Activated naive CD8-positive, alpha-beta T cell treated with anti-CD3 and anti-CD28 coated beads for 36 hours (primary cell): ENCODE measurements at places on chromosomes 6 and 20. TPM values are rescaled to one million over a fixed set of nuclear protein-coding genes. Genes with fewer than 3 reads are reported as not detected.

Gene RBBP8NL
- not detected for total RNA-seq

Gene OPN5
- not detected for total RNA-seq

Gene RGS17
- not detected for total RNA-seq

Gene BTBD9
- total RNA-seq: 7.0 TPM

Gene NKAIN4
- total RNA-seq: not detected

Gene SLC22A2
- total RNA-seq: not detected

Gene STK35
- total RNA-seq: 19.1 TPM

Gene CHRNA4
- not detected for total RNA-seq

Gene LAMP5
- not detected for total RNA-seq

Gene B3GAT2
- total RNA-seq: not detected

DNA sequence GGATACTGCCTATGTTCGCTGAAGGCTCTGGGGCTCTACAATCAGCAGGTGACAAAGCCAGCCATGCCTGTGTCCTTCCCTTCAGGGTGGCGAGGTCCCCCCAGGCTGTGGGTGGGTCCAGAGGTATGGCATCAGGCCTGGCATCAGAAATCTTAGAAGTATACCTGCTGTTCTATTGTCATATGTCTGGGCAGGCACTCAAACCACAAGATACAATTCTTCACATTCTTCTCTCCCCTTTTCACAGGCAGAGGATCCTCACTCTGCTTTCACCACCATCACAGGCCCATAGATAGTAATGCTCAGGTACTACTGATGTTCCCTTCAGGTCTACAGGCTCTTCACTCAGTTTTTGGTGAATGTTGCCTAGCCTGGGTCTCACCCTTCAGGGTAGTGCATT lies 1180.0 kb upstream of the CITED2 start:
- DNase-seq: no peak
- no peaks in the 10 kb centered on the region for H3K36me3 ChIP-seq
- H3K27ac ChIP-seq: no peak overlapping the region
- peaks cover 4% of the 10 kb centered on the region for H3K27me3 ChIP-seq
- no peak overlapping the region for H3K4me3 ChIP-seq

GRCh38 chr6:130132286-130132701 lies 90.5 kb downstream of the SAMD3 start:
- peak overlapping the region; percentile 88 for H3K27ac ChIP-seq
- peak; percentile 39 for DNase-seq
- H3K36me3 ChIP-seq: peaks cover 36% of the 10 kb centered on the region
- peak overlapping the region; percentile 64 for H3K4me3 ChIP-seq
- no peaks in the 10 kb centered on the region for H3K27me3 ChIP-seq

GRCh38 chr6:79372757-79373156 lies 138.3 kb upstream of the HMGN3 start:
- DNase-seq: no peak
- peaks cover 3% of the 10 kb centered on the region for H3K4me1 ChIP-seq

DNA sequence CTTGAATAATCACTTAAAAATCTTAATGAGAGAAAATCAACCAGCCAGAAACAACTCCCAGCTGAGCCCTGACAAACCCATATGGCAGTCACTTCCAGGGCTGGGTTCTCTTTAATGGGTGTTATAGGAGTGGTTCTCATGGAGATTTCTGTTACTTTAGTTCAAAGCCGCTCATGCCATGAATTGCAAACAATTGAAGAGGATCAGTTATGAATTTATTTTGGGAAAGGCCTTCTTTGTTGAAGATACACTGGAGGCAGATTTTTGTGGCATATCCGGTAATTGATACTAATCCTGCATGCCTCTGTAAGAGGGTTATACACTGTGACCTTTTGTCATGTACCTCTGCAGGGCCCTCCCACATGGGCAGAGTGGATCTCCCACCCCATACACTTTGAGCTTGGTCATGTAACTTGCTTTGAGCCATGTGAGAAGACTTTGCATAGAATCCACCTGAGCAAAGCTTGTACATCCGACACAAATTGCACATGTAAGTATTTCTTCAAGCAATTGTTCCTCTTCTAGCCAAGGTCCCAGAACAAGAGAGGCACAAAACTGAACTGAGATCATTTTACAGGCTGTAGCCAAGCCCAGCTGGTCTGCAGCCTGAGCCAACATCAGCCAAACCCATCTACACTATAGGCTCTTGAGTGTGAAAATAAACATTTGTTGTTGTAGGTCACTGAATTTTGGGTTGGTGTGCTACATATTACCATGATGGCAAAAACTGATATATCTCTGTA lies 492.3 kb downstream of the PREX1 start:
- H3K4me1 ChIP-seq: no peaks in the 10 kb centered on the region
- no peak for DNase-seq
- H3K4me3 ChIP-seq: no peak overlapping the region
- H3K36me3 ChIP-seq: no peaks in the 10 kb centered on the region

DNA sequence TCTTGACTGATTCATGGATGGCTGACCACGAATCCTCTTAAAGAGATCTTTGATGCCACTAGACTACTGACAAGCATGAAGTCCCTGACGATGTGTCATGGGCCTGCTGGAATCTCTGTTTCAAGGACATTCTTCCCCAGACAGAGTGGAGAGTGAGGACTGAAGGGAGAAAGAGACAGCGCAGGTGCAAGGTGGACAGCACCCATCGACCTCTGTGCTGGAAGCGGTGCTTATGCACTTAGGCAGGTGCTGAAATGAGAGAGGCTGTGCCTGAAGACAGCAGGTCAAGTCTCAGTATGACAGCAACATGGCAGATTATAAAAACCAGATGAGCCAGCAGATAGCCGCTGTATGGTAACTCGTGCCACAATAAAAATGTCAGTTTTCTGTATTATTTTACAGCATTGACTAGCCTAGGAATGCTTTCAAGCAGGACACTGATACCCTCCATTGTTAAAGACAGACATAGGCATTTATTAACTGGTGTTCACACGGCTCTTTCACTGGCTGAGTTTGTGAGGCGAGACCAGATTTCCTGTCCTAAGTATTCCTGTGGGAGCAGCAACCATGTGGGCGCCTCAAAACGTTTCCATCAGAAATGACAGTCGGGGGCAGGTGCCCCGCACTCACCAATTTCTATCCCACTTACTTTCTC lies 47.5 kb downstream of the FOXC1 start:
- H3K27me3 ChIP-seq: no peaks in the 10 kb centered on the region
- H3K4me1 ChIP-seq: no peaks in the 10 kb centered on the region
- peaks cover 2% of the 10 kb centered on the region for H3K36me3 ChIP-seq
- H3K4me3 ChIP-seq: no peak overlapping the region

- H3K27ac ChIP-seq: no peak overlapping the region
- H3K36me3 ChIP-seq: no peaks in the 10 kb centered on the region
- no peaks in the 10 kb centered on the region for H3K27me3 ChIP-seq
Measured at GRCh38 chr6:44727651-44728630, 340.4 kb downstream of the CDC5L start.

GRCh38 chr6:42692137-42692911 lies 30.1 kb downstream of the PRPH2 start:
- peak overlapping the region; percentile 41 for H3K4me3 ChIP-seq
- H3K36me3 ChIP-seq: peaks cover 28% of the 10 kb centered on the region
- peaks cover 45% of the 10 kb centered on the region for H3K4me1 ChIP-seq
- no peaks in the 10 kb centered on the region for H3K27me3 ChIP-seq
- peak; percentile 41 for DNase-seq

DNA sequence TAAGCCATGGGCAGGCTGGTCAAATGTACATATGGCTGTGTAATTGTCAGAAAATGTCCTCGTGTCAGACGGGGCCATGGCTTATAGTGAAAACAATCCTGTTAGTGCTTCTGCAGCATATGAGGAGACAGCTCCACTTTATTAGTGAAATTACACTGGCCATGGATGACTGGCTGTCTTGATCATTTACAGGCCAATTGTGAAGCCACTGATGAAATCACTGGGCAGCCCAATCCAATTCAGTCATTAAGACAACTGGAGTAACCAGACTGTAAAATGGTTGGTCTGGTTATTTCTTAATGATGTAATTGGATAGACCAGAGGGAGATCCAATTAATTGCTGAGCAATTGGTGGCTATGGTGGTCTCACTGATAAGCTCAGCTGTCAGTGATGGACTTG lies 749.5 kb downstream of the KIF16B start:
- DNase-seq: no peak
- no peaks in the 10 kb centered on the region for H3K27me3 ChIP-seq
- H3K36me3 ChIP-seq: no peaks in the 10 kb centered on the region

DNA sequence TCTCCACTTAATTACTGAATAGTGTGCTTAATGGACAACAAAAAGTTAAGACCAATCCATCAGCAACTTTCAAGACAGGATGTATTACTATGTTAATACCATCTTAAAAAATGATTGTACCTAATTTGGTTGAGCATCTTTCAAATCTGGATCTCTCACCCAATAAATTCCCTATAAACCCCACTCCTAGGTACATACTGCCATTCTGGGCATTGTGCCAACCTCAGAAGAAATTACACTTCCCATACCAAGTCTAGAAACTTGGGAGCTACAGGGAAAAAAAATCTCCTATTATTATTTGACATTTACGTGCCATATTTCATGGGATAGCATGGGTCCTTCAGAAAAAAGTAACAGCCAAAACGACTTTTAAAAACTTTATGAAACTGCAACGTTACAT lies 5.1 kb downstream of the SYNCRIP start:
- no peak for DNase-seq
- H3K4me1 ChIP-seq: peaks cover 61% of the 10 kb centered on the region
- H3K4me3 ChIP-seq: peak overlapping the region; percentile 34
- peaks cover 74% of the 10 kb centered on the region for H3K36me3 ChIP-seq
- peaks cover under 1% of the 10 kb centered on the region for H3K27me3 ChIP-seq
- H3K27ac ChIP-seq: peak overlapping the region; percentile 38

DNA sequence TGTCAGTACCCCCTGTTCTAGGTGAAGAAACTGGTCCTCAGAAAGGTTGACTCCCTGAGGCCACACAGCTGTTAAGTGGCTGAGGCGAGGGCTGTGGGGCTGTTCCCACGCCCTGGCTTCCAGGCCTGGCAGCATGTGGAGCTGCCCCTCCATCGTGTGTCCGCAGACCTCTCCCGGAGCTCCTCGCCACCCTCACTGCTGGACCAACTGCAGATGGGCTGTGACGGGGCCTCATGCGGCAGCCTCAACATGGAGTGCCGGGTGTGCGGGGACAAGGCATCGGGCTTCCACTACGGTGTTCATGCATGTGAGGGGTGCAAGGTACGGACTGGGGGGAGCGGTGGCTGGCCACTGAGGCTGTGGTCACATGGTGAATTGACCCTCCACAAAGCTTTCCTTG lies 32.2 kb upstream of the FANCE start:
- no peak overlapping the region for H3K4me3 ChIP-seq
- H3K27me3 ChIP-seq: no peaks in the 10 kb centered on the region
- H3K4me1 ChIP-seq: peaks cover 26% of the 10 kb centered on the region
- no peak for DNase-seq
- H3K36me3 ChIP-seq: peaks cover 27% of the 10 kb centered on the region
- no peak overlapping the region for H3K27ac ChIP-seq

GRCh38 chr6:85169189-85169588 lies 280.7 kb upstream of the NT5E start:
- no peaks in the 10 kb centered on the region for H3K4me1 ChIP-seq
- no peaks in the 10 kb centered on the region for H3K27me3 ChIP-seq
- no peak overlapping the region for H3K4me3 ChIP-seq
- H3K36me3 ChIP-seq: no peaks in the 10 kb centered on the region
- H3K27ac ChIP-seq: no peak overlapping the region
- no peak for DNase-seq

- H3K27me3 ChIP-seq: no peaks in the 10 kb centered on the region
- no peak overlapping the region for H3K27ac ChIP-seq
- H3K4me1 ChIP-seq: no peaks in the 10 kb centered on the region
- DNase-seq: no peak
- no peak overlapping the region for H3K4me3 ChIP-seq
Measured at GRCh38 chr6:69072796-69073195, 437.7 kb downstream of the ADGRB3 start.

DNA sequence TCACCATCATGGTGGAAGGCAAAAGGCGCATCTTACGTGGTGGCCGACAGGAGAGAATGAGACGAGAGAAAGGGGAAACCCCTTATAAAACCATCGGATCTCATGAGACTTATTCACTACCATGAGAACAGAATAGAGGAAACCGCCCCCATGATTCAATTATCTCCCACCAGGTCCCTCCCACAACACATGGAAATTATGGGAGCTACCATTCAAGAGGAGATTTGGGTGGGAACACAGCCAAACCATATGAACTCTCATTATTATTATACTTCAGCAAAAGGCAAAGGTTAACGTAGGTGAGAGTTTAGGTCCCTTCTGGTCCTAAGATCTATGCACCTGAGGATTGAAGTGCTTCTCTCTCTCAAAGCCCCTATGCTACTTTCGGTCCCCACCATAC lies 2.4 kb upstream of the PFDN4 start:
- DNase-seq: no peak
- H3K4me3 ChIP-seq: no peak overlapping the region
- H3K27ac ChIP-seq: peak overlapping the region; percentile 13
- peaks cover 8% of the 10 kb centered on the region for H3K36me3 ChIP-seq
- H3K4me1 ChIP-seq: peaks cover 25% of the 10 kb centered on the region

GRCh38 chr6:16547587-16547986 lies 213.7 kb downstream of the ATXN1 start:
- H3K27me3 ChIP-seq: no peaks in the 10 kb centered on the region
- peaks cover 9% of the 10 kb centered on the region for H3K4me1 ChIP-seq
- peaks cover 27% of the 10 kb centered on the region for H3K36me3 ChIP-seq
- no peak for DNase-seq

- peaks cover 3% of the 10 kb centered on the region for H3K36me3 ChIP-seq
- H3K4me1 ChIP-seq: peaks cover 28% of the 10 kb centered on the region
- no peaks in the 10 kb centered on the region for H3K27me3 ChIP-seq
Measured at GRCh38 chr6:11702500-11703130, 76.0 kb downstream of the ADTRP start.

DNA sequence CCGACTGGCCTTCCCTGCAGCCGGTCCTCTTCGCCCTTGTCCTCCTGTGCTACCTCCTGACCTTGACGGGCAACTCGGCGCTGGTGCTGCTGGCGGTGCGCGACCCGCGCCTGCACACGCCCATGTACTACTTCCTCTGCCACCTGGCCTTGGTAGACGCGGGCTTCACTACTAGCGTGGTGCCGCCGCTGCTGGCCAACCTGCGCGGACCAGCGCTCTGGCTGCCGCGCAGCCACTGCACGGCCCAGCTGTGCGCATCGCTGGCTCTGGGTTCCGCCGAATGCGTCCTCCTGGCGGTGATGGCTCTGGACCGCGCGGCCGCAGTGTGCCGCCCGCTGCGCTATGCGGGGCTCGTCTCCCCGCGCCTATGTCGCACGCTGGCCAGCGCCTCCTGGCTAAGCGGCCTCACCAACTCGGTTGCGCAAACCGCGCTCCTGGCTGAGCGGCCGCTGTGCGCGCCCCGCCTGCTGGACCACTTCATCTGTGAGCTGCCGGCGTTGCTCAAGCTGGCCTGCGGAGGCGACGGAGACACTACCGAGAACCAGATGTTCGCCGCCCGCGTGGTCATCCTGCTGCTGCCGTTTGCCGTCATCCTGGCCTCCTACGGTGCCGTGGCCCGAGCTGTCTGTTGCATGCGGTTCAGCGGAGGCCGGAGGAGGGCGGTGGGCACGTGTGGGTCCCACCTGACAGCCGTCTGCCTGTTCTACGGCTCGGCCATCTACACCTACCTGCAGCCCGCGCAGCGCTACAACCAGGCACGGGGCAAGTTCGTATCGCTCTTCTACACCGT lies 6.1 kb downstream of the UBD start:
- H3K27ac ChIP-seq: peak overlapping the region; percentile 87
- H3K4me3 ChIP-seq: peak overlapping the region; percentile 73
- H3K4me1 ChIP-seq: peaks cover 16% of the 10 kb centered on the region
- peaks cover 51% of the 10 kb centered on the region for H3K27me3 ChIP-seq
- H3K36me3 ChIP-seq: no peaks in the 10 kb centered on the region

GRCh38 chr6:168708984-168709383 lies 268.0 kb downstream of the SMOC2 start:
- no peak overlapping the region for H3K4me3 ChIP-seq
- peaks cover 6% of the 10 kb centered on the region for H3K27me3 ChIP-seq
- no peak overlapping the region for H3K27ac ChIP-seq
- H3K36me3 ChIP-seq: no peaks in the 10 kb centered on the region
- no peaks in the 10 kb centered on the region for H3K4me1 ChIP-seq
- no peak for DNase-seq
